ENCODE measurements at places on chromosomes 16 and 17.

DNA sequence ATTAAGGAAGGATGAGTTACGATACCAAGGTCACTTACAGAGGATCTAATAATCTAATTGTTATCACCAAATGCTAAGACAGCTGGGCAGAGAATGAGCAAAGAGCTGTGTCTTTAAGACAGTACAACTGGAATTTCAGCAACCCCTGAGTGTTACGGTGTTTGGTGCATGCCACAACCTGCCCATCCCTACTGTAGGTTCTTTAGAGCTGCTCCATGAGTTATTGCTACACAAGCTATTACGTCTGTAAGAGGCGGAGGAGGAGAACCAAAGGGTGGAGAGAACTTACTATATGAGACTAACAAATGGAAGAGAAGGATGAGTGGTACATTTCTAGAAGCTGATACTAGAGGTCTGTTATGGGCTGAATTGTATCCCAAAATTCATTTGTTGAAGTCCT lies 14.2 kb upstream of the C17orf78 start:
- no peak for DNase-seq

- no peak for DNase-seq
These were observed 29.0 kb upstream of the LGALS9 start for GRCh38 chr17:27601975-27602302.

DNA sequence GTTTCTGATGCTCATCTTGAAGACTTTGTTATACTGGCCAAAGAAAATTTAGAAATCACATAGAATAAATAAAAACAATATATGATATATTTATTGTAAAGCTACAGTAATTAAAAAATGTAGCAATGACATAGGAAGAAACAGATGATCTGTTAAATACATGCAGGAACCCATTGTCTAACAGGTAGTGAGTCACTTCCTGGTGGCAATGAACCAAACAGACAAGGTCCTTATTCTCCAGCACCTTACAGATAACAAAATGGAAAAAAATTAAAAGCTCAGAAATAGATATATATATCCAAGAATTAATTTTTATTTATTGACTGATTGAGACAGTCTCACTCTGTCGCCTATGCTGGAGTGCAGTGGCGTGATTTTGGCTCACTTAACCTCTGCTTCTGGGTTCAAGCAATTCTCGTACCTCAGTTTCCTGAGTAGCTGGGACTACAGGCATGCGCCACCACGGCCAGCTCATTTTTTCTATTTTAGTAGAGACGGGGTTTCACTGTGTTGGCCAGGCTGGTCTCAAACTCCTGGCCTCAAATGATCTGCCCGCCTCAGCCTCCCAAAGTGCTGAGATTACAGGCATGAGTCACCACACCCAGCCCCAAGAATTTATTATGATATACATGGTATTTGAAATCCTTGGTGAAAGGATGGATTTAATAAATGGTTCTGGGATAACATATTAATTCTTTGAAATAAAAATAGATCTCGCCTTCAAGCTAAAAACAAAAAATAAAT lies 7.5 kb downstream of the NETO2 start:
- no peak for DNase-seq

GRCh38 chr17:76816590-76817135 lies 51.5 kb upstream of the MGAT5B start:
- DNase-seq = peak; percentile 77

DNA sequence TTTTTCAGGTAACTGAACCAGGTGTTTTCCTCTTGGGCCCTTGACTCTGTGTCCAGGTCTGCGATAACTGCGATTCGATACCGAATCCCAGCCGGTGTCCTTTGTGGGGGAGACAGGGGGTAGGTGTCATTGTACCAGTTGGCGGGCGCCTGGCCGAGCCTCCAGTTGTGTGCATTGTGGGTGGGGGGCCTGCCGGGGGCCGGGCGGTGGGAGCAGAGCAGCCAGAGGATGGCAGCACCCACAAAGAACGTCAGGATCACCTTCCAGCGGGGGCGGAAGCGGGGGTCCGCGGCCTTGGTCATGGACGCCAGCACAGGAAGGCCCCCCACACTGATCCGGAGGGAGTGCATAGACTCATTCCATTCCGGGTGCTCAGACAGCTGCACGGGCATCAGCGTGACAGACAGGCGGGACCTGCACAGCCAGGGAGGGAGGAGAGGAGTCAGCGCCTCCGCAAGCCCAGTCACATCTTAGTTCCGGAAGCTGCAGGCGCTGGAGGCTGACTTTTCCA lies 12.3 kb downstream of the CANT1 start:
- DNase-seq = no peak

Measured in NCI-H1436 treated with DMSO at 0.1 percent for 48 hours (cell line).